Fibroblast of skin of left biceps (primary cell): ENCODE measurements at places on chromosomes 7 and 10.

DNA sequence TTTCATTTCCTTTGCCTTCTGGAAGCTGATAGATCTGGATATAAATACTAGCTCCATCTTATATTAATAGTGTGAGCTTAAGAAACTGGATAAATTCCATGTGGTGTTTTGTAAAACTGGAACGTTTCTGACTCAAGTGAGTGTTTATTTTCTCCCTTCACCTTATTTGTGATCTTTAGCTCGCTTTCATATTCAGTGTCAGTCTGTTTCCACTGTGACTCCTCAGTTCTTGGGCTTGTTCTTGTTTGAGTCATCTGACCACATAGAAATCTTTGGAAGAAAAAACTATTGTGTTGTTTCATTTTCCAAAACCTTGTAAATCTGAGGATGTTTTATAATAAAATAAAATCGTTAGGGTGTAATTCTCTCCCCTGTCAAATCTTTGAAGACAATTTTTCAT lies 186.4 kb downstream of the POLR1F start:
- DNase-seq, result peak; percentile 43

DNA sequence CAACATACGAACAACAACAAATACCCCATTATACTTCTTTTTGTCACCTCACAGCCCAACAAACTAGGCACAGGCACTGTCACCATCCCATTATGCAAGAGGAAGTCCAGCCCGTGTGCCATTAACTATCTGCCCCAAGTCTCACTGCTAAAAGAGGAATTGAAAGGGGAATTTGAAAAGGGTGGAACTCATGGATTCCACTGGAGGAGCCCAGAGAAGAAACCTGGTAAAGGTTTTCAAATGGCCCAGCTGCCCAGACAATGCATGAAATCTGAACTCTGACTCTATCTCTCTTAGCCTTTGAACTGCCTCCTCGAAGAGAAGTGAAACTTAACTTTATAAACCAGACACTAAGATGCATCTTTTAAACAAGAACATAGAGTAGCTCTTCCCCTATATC lies 130.0 kb downstream of the PLXNA4 start:
- DNase-seq, result no peak

- no peak for DNase-seq
Measured at GRCh38 chr7:36777855-36778254, 53.6 kb upstream of the AOAH start.

DNA sequence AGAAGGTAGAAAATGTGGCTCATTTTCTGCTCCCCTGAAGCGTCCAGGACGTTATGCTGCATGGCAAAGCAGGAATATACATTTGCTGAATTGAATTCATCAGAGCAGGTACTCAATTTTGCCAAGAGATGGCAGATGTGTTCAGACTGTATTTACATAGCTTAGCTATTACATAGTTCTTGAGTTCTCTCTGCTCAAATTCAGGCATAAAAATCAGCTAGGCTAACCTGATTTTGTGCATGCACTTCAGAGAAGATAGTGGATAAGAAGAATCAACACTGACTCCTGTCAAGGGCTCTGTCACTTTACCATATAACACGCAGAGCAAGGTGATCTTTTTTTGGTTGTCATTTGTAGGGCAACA lies 209.2 kb upstream of the FAM3C start:
- DNase-seq, result no peak

GRCh38 chr10:75743291-75743778 lies 311.9 kb downstream of the LRMDA start:
- no peak for DNase-seq

- no peak for DNase-seq
Measured at GRCh38 chr10:17655567-17656146, 11.7 kb downstream of the STAM start.

DNA sequence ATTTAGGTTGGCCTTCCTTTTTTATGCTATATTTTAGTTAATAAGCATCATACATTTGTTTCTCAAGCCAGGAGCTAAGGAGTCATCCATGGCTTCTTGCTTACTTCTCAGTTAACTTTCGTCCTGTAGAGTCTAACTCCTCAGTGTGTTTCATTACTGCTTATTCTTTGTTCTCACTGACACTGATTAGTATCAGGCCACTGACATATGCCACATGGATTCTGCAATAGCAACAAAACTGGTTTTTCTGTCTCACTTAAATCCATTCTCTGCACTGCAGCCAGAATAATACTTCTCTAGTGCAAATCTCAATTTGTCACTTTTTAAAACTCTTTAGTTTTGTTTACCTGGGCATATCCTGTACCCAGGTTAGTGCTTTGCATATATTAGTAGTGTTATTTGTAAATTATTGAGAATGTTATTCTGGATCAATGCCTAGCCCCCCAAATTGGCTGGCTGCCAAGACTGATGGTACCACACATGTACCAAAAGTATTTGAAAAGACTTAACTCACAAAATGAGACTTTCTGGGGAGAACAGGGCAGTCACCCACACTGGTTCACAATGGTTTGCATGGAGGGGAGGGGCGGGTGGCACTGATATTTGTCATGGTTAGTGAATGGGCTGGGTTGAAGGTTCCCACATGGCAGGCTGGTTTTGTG lies 79.1 kb downstream of the CCSER2 start:
- no peak for DNase-seq

- DNase-seq, result no peak
Measured at GRCh38 chr7:121330053-121330833, 1.4 kb downstream of the WNT16 start.
